ENCODE measurements at places on chromosomes 3 and 15. TPM values are rescaled to one million over a fixed set of nuclear protein-coding genes. Genes with fewer than 3 reads are reported as not detected.

Gene SHQ1
- polyA plus RNA-seq = 4.1 TPM

Gene PATL2
- 1.6 TPM for polyA plus RNA-seq

Gene DAZL
- not detected for polyA plus RNA-seq

Gene ZNF385D
- polyA plus RNA-seq = 0.42 TPM

Gene GALNT15
- polyA plus RNA-seq = 2.8 TPM

Gene FYCO1
- polyA plus RNA-seq = 10.3 TPM

Gene KLHL40
- not detected for polyA plus RNA-seq

Gene IL12A
- polyA plus RNA-seq = 2.2 TPM

Gene CIB2
- 1.5 TPM for polyA plus RNA-seq

Gene DNAH1
- polyA plus RNA-seq = 11.4 TPM

Gene CCR8
- not detected for polyA plus RNA-seq

Gene SNTN
- polyA plus RNA-seq = not detected

Gene NR2E3
- 0.59 TPM for polyA plus RNA-seq

Gene KY
- 0.42 TPM for polyA plus RNA-seq

Gene DUOX2
- 0.35 TPM for polyA plus RNA-seq

Gene CCDC80
- 6.9 TPM for polyA plus RNA-seq

Gene SPG21
- 21.1 TPM for polyA plus RNA-seq

Gene RBPMS2
- 2.3 TPM for polyA plus RNA-seq
